ENCODE measurements at places on chromosomes 11 and 22.

- no peak for DNase-seq
Measured at GRCh38 chr11:8222820-8223512, 40.7 kb downstream of the LMO1 start.

DNA sequence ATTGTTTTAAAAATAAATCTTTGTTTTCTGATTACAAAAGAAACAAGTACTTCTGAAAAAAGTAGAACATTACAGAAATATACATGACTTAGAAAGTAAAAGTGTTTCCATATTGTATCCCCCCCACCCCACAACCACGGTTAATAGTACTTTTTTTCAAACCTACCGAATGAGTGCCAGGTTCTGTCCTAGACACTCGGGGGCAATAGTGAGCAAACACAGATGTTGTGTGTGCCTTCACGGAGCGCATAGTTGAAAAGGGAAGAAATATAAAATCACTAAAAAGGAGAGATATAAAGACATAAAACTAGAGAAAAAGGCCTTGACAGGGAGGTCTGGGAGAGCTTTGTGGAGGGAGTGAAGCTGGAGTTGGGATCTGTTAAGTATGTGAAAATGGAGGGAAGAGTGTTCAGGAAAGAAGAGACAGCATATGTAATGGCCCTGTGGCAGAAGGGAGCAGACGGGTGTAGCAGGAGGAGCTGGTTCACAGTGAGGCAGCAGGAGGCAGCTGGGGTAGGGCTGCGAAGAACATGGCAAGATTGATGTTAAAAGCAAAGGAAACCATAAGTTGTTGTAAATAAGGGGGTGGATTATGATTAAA, 42.1 kb upstream of the ALX4 start:
- DNase-seq, result no peak

DNA sequence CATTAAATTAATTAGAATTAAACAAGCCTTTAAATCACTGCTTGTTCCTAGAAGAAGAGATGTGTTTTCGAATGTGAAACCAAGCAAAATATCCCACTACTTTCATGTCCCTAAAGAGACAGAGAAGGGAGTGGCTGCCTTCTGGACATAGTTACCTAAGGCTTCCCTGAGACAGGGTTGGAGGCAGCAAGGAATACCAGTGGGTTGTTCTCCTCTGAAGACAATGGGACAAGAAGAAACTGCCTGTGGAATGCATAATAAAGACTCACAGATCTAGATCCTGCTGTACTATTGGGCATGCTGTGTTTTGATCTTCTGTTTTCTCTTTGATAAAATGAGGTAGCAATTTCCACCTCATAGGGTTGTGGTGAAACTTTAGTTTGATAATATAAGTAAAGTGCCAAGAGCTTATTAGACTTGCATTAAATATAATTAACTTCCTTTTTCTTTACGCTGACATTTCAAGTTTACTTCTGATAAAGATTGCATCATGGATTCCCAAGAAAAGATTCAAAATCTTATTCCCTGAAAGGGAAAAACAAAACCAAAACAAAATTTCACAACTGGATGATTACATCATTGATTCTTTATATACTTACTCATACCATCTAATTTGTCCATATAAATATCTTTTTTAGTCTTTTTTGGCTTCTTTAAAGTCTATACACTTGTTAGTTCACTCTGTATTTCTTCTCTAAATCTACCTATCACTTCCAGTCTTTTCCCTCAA, 621.3 kb downstream of the ETS1 start:
- no peak for DNase-seq

GRCh38 chr11:44246726-44247125, 63.2 kb downstream of the ALX4 start:
- DNase-seq, result peak; percentile 36

GRCh38 chr11:115197031-115197430, 307.2 kb downstream of the CADM1 start:
- no peak for DNase-seq

GRCh38 chr11:81825346-81825745, 908.3 kb downstream of the FAM181B start:
- no peak for DNase-seq

- DNase-seq, result no peak
Measured at GRCh38 chr11:120254788-120255518, 15.0 kb downstream of the POU2F3 start.

- no peak for DNase-seq
Measured at GRCh38 chr22:37075822-37076433, 24.4 kb downstream of the KCTD17 start.

- no peak for DNase-seq
Measured at GRCh38 chr22:30272781-30273601, 6.3 kb upstream of the OSM start.

GRCh38 chr11:5300251-5300650, 1.5 kb downstream of the OR51B4 start:
- DNase-seq, result no peak

DNA sequence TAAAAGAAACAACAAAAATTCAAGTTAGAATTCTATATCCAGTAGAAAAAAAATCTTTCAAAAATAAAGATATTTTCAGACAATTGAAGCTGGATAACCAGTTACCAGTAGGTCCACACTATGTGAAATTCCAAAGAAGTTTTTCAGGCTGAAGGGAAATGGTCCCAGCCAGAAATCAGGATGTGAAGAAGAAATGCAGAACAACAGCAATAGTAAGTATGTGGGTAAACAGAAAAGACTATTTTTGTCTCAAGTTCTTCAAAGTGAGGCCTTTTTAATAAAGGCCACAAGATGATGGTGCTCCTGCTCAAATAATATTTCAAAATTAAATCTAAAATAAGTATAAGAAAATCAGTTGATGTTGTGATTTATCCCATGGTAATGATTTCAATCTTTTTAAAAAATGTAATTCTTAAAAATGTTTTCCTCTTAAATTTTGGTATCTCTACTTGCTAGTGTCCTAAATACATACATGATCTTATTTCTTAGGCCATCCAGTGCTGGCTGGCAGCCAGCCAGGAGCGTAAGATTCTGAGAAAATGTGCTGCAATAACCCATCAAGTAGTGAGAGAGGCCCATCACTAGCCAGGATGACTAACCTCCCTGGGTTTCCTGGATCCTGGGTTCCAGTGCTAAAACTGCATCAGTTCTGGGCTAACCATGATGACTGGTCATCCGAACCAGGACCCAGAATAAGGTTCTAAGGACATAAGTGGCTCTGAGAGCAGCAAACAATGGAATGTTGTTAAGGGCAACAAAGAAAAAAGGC, 15.6 kb upstream of the UCP3 start:
- peak; percentile 66 for DNase-seq

- DNase-seq, result peak; percentile 41
Measured at GRCh38 chr11:22521226-22521625, 104.4 kb downstream of the FANCF start.

GRCh38 chr11:47499614-47500013, 50.7 kb upstream of the RAPSN start:
- no peak for DNase-seq

DNA sequence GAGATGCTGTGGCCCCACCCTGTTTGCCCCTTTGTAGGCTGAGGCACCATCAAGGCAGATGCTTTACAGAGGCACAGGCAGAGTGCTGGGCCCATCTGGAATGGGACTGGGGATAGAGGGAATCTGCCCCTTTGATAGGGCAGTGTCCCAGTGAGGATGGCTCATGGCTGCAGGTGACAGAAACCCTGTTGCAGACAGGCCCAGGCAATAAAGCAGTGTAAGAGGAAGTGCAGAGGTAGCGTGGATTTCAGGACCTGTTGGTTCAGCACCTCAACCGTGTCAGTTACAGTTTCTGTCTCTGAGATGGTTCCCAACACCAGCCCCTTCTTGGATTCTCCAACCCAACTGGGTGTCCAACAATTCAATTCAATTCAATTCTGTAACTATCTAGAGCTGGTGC, 25.1 kb downstream of the PRDM11 start:
- no peak for DNase-seq

GRCh38 chr11:44775366-44775984, 48.7 kb downstream of the TSPAN18 start:
- DNase-seq, result no peak

DNA sequence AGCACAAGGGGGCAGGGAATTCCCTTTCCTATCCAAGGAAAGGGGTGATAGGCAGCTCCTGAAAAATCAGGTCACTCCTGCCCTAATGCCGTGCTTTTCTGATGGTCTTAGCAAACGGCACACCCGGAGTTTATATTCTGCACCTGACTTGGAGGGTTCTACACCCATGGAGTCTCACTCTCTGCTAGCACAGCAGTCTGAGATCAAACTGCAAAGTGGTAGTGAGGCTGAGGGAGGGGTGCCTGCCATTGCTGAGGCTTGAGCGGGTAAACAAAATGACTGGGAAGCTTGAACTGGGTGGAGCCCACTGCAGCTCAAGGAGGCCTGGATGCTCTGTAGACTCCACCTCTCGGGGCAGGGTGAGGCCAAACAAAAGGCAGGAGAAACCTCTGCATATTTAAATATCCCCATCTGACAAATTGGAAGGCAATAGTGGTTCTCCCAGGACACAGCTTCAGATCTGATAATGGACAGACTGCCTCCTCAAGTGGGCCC, 194.7 kb downstream of the OR4A47 start:
- DNase-seq, result no peak

GRCh38 chr11:9386901-9387300, 2.4 kb downstream of the IPO7 start:
- DNase-seq, result no peak

- peak; percentile 39 for DNase-seq
Measured at GRCh38 chr11:120205596-120206161, 5.2 kb upstream of the OAF start.

DNA sequence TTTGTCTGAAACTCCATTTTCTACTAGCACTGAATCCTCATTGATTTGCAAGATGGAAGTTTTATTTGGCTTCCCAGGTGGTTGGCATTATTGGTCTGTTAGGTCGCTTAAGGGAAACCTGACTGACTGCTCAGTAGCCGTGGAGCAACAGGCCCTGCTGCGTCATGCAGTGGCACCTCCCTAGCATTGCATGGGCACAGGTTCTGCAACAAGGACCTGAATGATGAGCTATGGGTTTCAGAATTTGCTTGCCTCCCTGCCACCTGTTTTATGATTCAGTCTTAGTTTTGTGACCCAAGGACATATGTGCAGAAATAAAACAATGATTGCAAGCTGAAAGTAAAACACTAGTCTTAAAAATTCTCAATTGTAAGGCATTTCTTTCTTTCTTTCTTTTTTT, 128.5 kb downstream of the SLC1A2 start:
- no peak for DNase-seq

DNA sequence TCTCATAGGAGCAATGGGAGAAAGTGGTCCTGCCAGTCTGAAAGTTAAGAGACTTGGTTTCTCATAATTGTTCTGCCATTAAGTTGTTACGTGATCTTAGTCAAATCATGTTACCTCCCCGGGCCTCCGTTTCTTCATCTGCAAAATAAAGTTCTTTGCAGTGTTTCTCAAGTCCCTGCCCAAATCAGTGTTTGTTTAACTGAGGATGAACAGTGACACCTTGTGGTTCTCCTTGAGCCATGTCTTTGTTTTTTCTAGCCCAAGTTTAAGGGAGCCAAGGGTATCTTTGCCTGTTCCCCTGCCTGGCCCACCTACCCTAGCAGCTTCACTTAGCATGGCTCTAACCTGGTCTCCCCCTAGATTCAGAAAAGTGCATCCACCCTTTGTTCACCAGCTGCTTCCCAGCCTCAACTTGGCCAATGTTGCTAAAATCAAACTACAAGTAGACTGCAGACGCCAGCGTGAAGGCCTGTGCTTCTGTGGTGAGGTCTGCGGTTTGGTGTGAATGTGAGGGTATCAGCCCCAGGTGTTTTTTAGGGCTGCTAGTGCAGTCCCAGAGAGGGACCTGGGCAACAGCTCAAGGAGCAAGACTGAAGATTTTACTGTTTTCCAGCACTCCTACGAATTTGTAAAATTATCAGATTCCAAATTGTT, 35.5 kb downstream of the FZD4 start:
- DNase-seq, result peak; percentile 64

DNA sequence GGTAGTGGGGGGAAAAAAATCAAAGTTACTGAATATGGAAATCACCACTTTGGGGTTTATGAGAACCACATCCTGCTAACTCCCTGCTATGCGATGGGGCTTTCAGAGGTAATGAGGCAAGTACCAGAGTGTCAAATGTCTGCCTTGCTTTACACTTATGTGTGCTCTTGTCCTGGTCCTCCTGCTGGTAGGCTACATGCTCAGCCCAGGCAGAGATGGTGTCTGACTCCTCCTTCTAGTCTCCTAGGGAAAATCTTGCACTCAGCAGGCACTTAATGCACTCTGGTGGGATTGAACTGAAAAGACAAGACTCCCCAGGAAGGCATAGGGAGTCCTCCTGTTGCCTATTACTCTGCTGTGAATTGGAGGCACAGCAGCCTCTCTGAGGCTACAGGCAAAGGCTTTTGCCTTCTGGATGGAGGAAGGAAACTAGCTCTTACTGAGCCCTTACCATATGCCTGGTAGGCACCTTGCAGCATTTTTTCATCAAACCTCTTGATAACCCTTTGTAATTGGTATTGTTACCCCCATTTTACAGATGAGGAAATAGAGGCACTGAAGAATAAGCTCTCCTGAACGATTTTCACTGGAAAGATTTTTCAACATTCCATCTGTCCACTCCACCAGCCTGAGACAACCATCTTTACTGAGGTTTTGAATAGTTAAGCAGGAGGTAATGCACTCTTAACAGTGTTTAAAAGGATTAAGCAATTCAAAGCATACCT, 132.1 kb upstream of the PAX6 start:
- no peak for DNase-seq

GRCh38 chr11:17640493-17641164, 78.7 kb upstream of the MYOD1 start:
- no peak for DNase-seq

DNA sequence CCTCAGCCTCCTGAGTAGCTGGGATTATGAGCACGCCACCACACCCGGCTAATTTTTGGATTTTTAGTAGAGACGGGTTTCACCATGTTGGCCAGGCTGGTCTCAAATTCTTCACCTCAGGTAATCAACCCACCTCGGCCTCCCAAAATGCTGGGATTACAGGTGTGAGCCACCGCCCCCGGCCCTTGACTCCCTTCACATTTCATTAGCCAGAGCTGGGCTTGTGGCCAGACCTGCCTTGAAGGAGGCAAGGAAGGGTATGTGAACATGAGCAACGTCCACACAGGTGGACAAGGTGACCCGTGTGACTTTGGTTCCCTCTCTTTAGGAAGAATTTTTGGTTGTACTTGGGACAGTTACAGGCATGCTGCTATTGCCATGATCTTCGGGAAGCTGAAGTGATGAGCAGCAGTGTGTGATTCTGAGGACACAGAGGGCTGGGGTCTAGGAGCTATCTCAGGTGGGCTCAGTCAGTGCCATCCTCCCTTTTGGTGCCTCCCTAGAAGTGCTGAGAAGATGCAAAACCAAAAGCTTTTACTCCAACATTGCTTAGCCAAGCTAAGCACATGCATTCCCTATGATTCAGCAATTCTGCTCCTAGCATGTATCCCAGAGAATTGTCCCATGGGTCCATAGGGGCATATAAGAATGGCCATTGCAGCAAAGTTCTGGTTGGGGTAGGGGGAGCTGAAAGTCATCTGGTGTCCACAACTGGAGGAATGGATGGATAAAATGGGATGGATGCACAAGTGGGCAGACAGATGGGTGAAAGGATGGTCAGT, 6.1 kb downstream of the AP5B1 start:
- DNase-seq, result no peak

DNA sequence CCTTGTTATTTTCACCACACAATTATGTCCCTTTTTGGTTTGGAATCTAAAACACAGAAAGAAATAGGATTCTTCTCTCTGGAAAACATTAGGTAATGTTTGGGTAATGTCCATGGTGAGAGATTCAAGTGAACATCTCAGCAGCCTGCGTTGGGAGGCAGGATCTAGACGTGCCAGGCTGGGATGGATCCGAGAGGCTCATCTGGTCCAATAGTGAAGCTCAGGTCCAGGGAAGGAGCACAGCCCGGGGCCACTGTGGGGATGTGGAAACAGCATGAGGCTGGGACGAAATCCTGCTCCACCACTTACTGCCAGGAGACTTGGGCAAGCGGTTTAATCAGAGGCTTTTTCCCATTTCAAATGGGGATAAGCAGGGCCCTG, 109.9 kb downstream of the CSNK2A3 start:
- no peak for DNase-seq

All from fibroblast of skin of left quadriceps (primary cell).